Astrocyte of the spinal cord (primary cell): ENCODE measurements at places on chromosomes 4 and X.
A peak's percentile ranks its signal among the peaks of the same experiment; 100 is the strongest.

GRCh38 chrX:54230435-54231148 is 47.5 kb upstream of the FAM120C start:
- DNase-seq: no peak

DNA sequence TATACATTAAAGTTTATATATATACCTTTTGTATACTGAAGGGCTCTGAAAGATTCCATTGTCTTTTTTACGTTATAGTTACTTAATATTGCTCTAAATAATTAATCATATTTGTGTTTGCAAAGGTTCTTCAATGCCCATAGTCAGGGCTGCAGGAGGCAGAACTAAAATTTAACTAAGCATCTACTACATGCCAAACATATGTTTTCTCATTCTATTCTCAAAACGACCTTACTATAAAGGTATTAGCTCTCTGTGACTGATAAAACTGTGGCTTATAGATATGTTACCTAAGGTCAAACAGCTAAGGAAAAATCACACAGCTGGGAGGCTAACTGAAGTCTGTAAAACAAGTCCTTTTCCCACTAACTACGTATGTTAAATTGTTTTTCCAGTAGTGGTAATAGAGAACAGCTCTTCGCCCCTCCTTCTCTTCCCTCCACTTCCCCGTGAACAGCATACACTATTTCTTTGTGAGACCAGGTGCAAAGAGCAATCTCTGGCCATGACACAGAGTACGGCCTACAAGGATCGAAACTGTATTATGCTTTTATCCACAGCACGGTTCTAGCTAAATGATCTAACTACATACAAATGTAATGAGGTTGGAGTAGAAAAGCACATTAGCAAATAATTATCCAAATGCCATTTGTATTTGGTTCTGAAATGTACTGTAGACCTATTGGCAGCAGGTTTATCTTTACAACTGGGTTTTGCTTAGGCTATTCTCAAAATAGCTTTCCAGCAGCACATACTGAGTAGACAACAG is 1.7 kb downstream of the CNOT6L start:
- no peak for DNase-seq

- DNase-seq: peak; percentile 98
Measured at GRCh38 chr4:15695240-15695699, 7.6 kb upstream of the BST1 start.

DNA sequence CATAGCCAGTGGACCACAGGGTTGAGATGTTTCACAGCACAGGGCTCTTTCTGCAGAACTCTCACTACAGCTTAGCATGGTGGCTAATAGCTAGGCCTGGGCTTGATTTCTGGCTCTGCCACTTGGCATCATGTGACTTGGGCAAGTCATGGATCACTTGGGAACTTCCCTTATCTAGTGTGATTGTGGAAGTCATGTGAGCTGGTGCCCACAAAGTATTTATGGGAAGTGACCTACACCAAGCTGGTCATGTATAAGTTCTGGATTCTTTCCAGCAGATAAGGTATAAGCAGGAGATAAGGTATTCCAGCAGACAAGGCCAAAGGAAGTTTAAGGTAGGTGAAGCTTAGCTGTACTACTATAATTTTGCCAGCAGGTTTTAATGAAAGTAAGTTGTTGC is 61.0 kb downstream of the REELD1 start:
- no peak for DNase-seq

DNA sequence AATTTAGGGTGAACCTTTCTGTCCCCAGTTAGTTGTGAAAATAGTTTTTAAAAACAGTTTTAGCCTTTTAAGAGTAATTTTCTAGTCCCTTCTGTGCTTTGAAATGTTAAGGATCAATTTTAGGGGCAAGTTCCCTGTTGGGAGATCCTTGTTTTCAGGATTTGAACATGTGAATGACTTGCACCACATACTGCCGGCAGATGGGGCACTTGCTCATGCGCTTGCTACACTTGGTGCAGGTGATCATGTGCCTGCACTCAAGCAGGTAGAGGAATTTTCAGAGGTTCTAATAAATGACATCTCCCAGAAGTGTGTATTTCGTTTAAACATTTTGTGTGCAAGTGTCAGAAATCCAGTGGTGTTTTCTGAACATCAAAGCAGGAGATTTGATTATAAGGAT is 195.9 kb downstream of the CHM start:
- no peak for DNase-seq

DNA sequence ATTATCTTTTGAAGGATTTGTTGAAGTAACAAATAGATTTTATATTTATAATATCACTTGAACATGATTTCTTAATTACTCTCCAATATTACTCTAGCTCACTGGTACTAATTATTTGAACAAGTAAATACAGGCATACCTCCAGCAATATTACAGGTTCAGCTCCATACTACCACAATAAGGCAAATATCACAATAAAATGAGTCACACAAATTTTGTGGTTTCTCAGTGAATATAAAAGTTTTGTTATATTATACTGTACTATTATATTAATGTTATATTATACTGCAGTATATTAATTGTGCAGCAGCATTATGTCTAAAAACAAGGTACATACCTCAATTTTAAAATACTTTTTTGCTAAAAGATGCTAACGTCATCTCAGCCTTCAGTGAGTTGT is 22.4 kb upstream of the IQCM start:
- no peak for DNase-seq

- DNase-seq: peak; percentile 55
Measured at GRCh38 chr4:15756361-15756861, 21.7 kb upstream of the CD38 start.

- DNase-seq: no peak
Measured at GRCh38 chrX:31093639-31093975, 21.8 kb upstream of the FTHL17 start.

GRCh38 chr4:165345666-165346417 is 18.4 kb downstream of the MSMO1 start:
- peak; percentile 15 for DNase-seq

GRCh38 chr4:568351-568652 is 7.8 kb downstream of the TMEM271 start:
- no peak for DNase-seq

DNA sequence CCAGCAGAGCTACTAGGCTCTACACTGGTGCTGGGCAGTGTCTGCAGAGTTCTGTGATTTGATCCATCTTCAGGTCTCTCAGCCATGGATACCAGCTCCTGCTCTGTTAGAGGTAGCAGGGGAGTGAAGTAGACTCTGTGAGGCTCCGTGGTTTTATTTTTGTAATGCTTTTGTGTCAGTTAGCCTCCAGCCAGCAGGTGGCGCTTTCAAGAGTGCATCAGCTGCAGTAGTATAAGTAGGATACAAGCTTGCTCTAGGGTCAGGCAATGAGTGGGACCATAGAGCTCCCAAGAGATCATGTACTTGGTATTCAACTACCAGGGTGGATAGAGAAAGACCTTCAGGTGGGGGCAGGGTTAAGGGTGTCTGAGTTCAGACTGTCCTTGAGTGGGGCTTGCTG is 362.5 kb upstream of the TRAM1L1 start:
- DNase-seq: no peak

DNA sequence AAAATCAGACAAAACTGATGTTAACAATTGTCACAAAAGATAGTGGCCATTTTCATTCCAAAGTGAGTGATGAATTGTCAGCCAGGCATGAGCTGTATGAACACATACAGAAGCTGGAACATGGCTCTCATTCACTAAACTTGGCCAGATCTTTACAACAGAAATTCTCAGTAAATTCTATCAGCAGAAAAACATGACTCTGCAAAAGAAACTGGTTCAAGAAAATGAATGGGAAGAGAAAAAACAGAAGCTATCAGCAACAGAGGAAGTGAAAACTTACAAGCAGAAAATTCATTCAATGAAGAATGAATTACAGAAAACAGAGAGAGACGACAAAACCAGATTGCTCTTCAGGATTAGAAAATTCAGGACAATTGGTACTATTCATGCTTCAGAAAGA is 249.6 kb downstream of the COL25A1 start:
- no peak for DNase-seq

DNA sequence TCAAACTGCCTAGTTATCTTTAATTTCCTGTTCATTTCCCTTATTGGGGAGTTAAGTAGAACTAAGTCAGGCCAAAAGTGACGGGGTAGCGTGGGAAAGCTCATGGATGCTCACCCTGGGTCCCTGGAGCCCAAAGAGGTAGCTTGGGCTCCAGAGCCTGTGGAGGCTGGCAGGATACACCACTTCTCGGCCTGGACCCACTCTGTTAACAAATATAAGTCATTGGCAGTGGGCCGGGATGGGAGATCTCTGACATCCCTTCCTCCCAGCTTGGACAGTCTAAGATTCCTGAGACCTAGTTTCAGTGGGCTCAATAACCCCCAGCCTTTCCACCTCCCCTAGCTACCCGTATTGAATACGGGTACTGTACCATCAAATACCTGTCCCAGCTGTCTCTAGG is 106.1 kb downstream of the EFNB1 start:
- no peak for DNase-seq

DNA sequence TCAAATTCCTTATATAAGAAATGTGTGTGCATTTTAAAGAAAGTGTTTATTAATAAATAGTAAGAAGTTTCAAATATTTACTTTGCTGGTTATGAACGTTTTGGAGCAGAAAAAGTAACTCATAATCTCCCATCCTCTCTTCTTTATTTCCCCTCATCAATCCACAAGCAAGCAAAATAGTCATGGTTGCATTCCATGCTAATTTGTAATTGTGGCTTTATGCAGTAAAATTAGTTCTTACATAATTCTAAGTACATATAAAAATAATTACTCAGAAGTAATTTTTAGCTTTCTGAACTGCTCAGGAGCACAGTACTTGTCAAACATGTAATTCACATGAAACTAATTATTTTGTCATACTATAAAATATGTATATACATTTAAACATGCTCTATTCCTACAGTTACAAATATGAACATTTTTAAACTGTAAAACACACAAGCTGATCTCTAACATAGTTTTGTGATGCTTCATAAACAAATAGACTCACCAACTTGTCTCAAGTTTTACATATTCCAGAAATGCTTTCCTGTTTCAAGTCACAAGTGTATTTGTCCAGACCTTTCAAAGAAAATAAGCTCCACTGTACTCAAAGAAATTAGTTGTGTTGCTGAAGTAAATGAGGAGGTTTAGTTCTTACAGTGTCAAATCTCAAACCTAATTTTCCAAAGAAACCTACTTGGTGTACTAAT is 218.9 kb downstream of the PABPC4L start:
- peak; percentile 32 for DNase-seq

- DNase-seq: no peak
Measured at GRCh38 chr4:6926081-6926480, 16.5 kb downstream of the TBC1D14 start.

DNA sequence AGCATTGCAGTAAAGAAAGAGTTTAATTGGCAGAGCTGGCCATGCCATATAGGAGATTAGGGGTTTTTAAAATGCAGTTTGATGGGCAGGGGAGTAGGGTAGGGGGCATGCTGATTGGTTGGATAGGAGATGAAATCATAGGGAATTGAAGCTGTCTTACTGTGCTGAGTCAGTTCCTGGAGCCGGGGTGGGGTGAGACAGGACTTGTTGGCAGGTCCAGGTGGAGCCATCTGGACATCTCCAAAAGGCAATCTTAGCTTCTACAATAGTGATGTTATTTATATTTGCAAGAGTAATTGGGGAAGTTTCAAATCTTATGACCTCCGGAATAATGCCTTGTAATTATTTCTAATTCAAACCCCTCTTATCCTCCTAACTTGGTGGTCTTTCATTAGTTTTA is 32.4 kb upstream of the PGM2 start:
- DNase-seq: no peak

DNA sequence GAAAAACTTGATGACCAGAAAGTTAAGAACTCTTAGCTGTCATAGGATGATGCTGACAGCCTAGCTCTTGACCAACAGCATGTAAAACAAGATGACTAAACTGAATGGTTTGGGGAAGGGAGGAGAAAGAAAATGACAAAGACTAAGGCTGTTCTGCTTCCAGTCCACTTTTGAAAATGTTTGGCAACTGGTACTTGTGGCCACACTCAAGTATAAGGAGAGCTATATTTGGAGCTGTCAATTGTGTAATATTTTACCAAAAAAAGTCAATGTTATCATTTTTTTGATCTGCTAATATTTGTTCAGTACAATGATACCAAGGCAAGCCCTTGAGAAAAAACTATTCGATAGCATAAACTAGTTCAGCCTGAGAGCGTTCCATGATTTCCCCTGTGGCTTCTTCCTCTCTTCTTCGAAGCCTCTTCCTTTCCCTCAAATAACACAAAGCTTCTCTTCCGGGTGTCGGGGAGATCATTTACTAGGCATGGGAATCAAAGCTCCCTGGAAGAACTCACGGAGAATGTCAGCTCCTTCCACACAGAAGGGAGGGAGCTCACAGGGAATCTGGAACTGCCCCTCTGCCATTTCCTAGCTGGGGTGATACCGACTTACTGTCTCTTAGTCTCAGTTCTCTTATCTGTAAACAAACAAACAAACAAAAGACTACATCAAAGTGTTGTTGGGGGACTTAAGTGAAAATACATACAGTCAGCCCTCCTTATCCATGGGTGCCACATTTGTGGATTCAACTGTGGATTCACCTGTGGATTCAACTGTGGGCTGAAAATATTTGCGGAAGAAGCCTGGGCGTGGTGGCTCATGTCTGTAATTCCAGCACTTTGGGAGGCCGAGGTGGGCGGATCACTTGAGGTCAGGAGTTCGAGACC is 82.6 kb downstream of the SCD5 start:
- no peak for DNase-seq

- DNase-seq: no peak
Measured at GRCh38 chr4:48290146-48290772, 20.6 kb upstream of the TEC start.

DNA sequence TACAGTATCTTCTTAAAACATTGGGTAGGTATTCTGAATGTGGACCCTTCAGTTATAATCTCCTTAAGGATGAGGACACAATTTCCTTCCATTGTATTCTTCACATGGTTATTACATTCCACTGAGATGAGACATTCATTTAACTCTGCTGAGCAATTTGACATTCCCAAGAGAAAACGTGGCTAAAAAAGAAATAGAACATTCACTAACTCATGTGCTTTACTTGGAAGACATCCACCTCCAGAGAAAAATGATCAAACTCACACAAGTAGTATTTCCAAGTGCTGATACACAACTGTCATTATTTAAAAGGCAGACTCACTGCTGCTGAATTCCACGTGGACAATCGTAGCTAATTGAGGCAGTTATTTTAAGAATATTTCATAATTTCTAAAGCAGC is 227.9 kb upstream of the ANKRD50 start:
- peak; percentile 97 for DNase-seq

- no peak for DNase-seq
Measured at GRCh38 chr4:73170518-73171198, 87.9 kb downstream of the ANKRD17 start.

DNA sequence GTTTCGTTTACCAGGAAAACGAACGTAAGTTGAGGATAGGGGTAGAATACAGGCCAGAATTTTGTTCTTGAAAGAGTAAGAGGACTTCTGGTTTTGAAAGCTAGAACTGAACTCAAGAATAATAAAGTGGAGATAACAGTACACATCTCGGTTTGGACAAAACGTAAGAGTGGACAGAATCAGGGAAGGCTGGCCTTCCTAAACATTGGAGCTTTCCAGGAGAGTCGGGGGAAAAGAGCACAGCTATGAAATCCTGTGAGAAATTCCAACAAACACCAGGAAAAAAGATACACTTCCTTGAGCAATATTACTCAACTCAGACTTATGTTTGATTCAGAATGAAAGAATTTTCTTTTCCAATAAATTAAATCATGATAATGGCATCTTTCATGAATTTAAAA is 1.2 kb downstream of the CTSO start:
- peak; percentile 50 for DNase-seq
